ENCODE measurements at places on chromosomes 11 and 22.

- DNase-seq: no peak
Measured at GRCh38 chr22:47813661-47814060, 1051.2 kb downstream of the TBC1D22A start.

- DNase-seq: no peak
Measured at GRCh38 chr11:94020777-94021481, at the start of gene HEPHL1. Gene HEPHL1, plus strand, starts transcription at chr11:94021354. Its CDS starts 15 bp downstream, at chr11:94021369.

- DNase-seq: no peak
Measured at GRCh38 chr11:112723676-112724495, 237.3 kb upstream of the NCAM1 start.

- DNase-seq: no peak
Measured at GRCh38 chr22:47300698-47301405, 538.4 kb downstream of the TBC1D22A start.

DNA sequence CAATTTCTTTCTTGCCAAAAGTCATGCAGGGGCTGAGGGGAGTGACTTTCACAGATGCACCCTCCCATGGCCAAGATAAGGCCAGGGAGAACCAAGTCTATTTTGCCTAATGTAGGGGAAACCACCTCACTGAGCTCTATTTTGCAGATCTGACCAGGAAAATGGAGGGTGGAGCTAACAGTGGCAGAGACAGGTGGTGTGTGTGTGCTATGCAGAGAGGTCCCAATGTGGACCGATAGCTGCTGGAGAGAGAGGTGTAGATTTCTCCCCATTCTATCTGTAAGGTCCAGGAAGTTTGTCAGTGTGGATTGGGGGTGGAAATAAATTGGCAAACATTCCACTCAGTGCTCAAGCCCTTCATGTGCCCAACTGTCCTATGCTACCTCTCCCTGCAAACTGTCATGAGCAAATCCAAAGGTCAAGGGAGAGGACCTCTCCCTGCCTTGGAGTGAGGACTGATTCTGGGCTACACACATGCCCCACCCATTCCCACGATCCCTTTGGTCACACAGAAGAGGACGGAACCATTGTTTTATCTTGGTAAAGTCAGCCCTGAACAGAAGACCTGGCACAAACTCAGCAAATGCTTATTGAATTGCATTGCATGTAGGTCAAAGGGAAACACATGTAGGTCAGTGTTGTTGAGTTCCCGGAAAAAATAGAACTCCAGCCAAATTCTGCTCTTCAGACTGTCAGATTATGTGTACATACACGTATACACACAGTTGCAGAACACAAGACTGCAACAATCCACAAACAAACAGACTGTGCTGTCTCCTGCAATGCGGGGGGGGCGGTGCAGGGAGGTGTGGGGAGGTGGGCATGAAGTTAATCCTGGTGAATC is 65.9 kb downstream of the C11orf58 start:
- DNase-seq: no peak

DNA sequence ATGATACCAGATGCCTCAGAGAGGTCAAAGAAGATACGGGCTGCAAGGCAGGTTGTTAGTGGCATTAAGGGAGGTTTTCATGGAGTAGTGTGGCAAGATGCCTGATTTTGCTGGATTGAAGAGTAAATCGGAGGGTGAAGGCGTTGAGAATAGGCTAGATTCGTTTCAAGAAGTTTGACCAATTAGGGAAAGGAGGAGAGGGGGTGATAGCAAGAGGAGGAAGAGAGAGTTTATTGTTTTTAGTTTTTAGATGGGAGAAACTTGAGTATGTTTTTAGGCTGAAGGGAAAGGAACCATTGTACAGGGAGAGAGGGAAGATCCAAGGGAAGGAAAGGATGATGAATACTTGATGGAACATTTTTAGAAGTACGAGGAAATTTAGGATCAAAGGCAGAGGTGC is 16.5 kb downstream of the CSTPP1 start:
- no peak for DNase-seq
